ENCODE measurements at places on chromosomes 3 and 15.
A peak's percentile ranks its signal among the peaks of the same experiment; 100 is the strongest.

DNA sequence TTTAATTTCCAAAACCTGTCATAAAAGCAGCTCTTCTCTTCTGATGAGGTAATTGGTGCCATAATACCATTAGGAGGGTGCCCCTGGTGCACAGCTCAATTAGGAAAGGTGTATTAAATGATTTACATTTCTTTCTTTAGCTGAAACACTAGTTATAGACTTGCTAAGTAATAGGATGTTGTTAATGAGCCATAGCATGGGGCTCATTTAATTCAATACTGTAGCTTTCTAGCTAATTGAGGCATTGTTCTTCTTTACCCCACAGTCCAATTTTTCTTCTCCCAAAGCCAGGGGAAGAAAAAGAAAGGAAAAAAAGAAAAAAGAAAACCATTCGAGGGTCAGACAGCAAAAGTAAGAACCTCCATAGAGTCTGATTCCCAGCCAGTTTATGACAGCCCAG is 164.0 kb upstream of the HES1 start:
- no peak for DNase-seq

GRCh38 chr3:152853196-152853595 is 18.3 kb downstream of the P2RY1 start:
- DNase-seq, result no peak

- no peak for DNase-seq
Observed at GRCh38 chr3:65829228-65829627, 209.5 kb downstream of the MAGI1 start.

GRCh38 chr3:111366515-111366914 is 175.5 kb upstream of the CD96 start:
- DNase-seq, result no peak

GRCh38 chr15:65421360-65422215 is 1.2 kb downstream of the IGDCC4 start:
- no peak for DNase-seq

DNA sequence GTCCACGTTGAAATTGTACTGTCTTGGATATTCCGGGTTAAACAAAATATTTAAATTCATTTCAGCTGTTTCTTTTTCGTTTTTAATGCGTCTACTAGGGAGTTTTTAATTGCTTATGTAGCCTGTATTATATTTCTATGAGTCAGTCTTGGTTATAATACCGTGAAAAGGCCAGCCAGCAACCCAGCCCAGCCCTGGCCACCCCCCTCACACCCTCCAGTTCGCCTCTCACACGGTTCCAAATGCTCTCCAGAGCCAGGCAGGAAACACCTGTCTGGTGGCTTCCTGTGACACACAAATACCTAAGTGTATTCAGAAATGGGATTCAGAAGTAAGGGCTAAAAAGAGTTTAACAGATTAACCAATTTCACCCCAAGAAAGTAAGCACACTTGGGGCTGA is 4.4 kb downstream of the SH3BP5 start:
- peak; percentile 54 for DNase-seq

- DNase-seq, result no peak
Observed at GRCh38 chr3:97937205-97937604, 35.0 kb downstream of the RIOX2 start.

- DNase-seq, result no peak
Observed at GRCh38 chr15:55741833-55742497, 987 bp downstream of the PRTG start.

DNA sequence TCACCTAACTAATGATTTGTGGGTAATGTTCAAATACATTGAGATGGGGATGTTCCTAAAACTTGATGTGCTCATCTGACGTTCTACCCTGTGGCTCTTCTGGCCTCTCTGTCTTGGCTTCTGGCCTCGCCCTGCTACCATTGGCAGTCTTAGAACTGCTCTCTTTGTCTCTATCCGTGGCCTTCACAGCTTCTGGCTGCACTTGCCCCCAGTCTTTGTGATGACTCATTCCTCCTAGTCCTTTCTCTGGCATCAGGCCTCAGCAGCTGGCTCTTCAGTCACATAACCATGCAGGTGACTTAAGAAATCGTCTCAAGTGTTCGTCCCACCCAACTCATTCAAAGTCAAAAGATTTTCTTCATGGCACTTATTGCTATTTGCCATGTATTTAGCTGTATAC is 188.1 kb downstream of the BBX start:
- no peak for DNase-seq

- no peak for DNase-seq
Observed at GRCh38 chr3:143413372-143413771, 293.8 kb downstream of the CHST2 start.

DNA sequence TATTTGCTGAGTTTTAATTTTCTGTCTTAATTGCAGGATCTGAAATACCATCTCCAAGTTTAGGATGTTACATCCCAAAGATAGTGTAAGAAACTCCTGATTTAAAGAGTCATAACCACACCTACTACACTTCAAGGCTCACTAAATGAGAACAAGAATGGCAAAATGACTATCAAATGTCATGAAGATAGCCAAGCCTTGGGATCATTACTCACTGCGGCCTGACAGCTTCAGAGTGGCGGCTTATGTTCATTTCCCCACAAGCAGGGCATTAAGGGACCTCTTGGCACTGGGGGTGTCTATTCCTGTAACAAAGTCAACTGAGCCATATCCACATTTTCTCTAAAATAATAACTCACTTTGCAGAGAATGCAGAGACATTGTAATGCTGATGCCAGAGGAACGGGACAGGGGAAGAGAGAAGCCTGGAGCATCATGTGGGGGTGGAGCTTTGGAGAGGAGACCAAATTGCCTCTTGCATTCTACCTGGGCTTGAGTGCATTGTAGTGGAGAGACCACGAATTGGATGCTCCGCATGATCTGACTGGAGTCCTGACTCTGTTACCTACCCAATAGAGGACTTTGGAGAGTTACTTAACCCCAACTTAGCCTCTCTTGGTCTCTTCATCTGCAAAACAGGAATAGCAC is 219.2 kb downstream of the OPA1 start:
- no peak for DNase-seq

- peak; percentile 65 for DNase-seq
Observed at GRCh38 chr3:158659454-158660237, 12.8 kb downstream of the LXN start.

DNA sequence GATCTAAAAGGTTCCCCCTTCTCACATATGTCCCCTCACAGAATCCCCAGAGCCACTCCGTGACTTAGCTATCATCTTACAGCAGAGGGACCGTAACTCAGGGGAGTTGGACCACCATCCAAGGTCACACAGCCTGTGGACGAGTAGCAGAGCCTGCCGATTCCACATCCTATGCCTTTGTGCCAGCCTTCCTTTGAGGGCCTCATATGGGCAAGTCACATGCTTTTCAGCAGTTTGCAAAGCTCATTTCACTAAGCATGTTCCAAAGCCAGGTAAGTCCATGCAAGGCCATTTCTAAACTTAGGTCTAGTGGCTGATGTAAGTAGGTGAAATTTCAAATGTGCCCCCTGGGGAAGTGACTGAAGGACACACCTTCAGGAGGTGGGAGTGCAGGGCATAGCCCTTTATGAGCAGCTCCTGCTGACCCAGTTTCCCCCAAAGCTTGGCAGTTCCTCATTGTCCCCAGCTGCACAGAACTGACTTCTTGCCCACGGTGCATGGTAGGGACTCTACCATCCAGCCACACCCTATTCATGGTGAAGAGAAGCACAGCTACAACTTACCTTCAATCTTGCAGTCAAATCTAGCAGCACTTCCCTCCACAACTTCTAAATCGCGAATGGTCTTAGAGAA is 33.3 kb upstream of the HACD2 start:
- DNase-seq, result no peak

- DNase-seq, result no peak
Observed at GRCh38 chr3:42434777-42435380, 24.5 kb upstream of the LYZL4 start.

GRCh38 chr3:144677103-144677502 is 705.5 kb downstream of the DIPK2A start:
- no peak for DNase-seq

- DNase-seq, result no peak
Observed at GRCh38 chr3:141253326-141253725, 21.7 kb downstream of the PXYLP1 start.

DNA sequence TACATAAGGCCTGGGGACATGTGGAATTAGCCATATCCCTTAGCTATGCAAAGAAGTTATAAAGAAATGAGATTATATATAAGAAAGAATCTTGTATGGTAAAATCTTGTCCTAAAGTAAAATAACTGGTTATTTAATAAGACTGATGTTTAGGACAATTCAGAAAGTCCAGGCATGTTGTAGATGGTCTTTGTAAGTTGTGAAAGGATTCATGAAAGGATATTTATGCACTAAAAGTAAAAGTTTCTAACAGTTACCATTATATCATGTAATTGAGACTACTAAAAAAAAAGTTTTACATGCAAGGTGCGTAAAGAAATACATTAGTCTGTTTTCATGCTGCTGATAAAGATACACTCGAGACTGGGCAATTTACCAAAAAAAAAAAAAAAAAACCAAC is 146.3 kb downstream of the FMN1 start:
- no peak for DNase-seq

DNA sequence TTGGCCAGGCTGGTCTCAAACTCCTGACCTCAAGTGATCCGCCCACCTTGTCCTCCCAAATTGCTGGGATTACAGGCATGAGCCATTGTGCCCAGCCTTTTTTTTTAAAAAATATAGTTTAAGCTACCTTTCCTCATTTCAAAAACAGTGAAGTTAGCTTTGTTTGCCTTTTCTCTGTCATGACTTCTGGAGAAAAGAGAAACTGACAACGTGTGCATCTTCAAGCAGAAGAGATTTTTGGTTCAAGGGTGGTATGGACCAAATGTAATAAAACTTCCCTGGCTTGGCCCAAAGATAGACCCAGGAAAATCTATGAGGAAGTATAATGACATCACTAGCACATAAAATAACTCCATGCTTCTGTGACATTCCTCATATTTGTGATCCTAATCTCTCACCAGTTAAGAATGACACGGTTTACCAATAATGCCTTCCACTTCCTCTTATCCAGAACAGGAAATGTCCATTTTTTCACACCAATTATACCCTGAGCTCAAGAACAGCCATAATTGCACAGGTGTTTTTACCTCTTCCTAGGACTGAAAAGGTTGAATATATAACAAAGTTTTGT is 781.2 kb upstream of the NR2F2 start:
- no peak for DNase-seq

- DNase-seq, result no peak
Observed at GRCh38 chr15:90644952-90645725, 72.0 kb upstream of the BLM start.

GRCh38 chr15:69224383-69224782 is 63.9 kb downstream of the GLCE start:
- DNase-seq, result no peak

GRCh38 chr15:70248116-70249025 is 150.7 kb upstream of the TLE3 start:
- DNase-seq, result no peak

GRCh38 chr3:124448954-124449353 is 281.3 kb upstream of the UMPS start:
- DNase-seq, result no peak

DNA sequence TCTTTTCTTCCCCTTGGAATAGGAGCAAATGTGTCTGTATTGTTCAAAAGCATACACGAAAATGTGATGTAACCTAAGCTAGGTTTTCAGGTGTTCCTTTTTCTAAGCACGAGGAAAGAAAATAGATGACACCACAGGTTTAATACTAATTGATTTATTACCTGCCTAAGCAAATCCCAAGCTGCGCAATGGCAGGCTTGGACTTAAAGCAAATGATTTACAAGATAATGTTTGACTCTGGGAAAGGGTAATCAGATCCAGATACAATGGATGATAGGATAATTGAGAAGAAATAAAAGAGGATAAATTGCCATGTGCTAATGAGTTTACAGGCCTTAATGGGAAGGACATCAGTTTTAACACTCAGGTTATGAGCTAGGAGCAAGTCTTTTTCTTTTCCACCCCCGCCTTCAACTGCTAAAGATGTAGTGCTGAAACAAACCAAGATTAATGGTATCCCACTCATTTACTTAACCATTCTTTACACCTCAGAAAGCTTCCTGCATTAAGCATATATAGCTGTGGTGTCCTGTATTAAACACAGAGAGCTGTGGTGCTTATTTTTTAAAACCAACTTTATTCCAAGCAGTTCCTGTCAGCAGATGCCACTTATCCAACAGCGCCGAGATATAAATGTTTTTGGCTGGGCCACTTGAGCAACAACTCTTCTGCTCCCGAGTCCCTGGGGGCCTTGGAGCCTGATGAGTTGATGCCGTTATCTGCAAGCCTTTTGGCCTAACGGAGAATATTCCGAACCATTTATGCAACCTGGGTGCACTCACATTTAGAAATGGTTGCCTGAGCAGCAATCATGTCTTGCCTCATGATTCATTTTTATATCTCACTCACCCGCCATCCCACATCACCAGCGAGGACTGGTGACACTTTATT is 205.5 kb downstream of the MECOM start:
- DNase-seq, result no peak
